ENCODE measurements at places on chromosomes 1 and 21.

GRCh38 chr1:8866792-8867415, 11.6 kb downstream of the ENO1 start:
- no peak for DNase-seq

DNA sequence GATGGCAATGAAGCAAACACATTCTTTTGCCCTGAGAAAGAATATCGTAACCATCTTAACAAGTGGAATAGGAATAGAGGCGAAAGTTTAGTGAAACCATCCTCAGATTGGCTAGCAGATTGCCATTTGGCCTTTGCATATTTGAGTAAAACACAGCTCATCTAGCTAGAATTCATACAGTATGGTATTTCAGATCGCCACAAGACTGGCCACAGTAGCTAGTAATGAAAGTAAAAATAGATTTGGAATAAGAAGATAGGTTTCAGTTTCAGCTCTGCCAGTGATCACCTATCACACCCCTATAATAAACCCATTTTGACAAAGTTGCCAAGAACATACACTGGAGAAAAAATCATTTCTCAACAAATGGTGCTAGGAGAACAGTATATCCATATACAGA, 294.9 kb downstream of the LRRIQ3 start:
- DNase-seq = no peak

DNA sequence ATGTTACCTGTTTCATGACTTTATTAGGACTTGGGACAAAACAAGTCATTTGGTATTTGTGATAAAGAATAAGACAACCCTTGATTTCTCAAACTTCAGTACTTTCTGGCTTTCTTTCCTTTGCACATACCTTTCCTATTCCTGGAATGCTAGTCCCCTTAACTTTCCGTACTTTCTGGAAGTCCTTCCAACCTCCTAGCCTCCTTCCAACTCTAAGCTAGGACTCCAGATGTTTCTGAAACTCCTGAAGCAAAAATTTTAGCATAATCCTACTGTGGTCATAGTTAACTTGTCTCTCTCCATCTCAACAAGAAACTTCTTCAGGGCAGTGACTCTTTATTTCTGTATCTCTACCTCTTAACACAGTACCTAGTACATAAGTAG, 19.8 kb upstream of the C1orf105 start:
- DNase-seq = no peak

DNA sequence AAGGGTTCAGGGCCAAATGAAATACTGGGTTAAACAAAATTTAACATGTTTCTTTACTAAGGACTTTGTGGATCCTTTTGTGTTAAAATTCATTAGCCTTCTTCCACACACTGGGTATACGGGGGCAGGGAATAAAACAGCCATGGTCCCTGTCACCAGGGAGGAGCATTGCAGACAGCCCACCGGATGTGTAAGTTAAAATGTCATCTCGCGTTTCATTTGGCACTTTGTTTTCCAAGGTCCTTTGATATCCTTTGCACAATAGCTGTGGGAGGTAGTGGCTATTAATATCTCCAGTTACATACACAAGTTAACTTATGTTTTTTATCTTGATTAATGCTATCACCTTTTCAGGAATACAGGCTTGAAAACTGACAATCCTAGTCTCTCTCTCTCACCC, 172.7 kb downstream of the BARHL2 start:
- DNase-seq = no peak

- no peak for DNase-seq
These were observed 34.7 kb downstream of the ZBTB17 start for GRCh38 chr1:15941044-15941840.
